ENCODE measurements at places on chromosomes 4 and X. TPM values are rescaled to one million over a fixed set of nuclear protein-coding genes. Genes with fewer than 3 reads are reported as not detected.

Gene IGFBP7
- total RNA-seq: 80.9 TPM

DNA sequence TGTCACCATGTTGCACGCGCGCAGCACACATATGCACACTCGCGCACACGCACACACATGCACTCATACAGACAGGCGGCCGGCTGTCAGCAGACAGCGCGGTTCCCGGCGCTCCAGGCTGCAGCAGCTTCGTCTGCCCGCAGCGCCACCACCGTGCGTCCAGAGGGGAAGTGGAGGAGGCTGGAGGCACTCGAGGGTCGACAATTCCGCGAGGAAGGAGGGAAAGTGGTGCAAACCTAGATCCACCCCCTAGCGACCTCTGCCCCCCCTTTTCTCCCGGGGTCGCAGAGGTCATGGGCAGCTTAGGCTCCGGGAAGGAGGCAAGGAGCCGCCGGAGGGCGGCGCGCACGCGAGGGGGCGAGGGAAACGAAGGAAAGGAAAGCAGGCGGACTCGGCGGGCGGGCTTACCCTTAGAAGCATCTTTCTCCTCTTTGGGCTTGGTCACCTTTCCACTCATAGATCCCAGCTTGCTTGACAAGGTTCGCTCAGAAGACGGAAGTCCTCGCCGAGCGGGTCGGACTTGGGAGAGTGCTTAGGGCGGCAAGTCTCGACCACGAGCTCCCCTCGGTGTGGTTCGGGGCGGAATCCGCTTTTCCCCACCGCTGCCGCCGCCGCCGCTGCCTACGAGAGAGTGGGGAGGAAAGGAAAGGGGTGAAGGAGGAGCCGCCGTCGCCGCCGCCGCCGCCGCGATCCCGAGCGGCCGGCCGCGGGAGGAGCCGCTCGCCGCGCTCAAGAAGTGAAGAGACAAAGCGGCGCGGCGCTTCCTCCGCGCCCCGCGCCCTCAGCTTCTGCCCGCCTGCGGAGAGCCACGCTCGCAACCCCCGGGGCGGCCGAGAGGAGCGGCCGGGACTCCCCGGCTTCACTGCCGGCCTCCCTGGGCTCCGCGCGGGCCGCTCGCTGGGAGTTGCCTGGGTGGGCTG is 326.6 kb upstream of the F9 start:
- no peak for DNase-seq

Gene SORCS2
- 0.53 TPM for total RNA-seq

DNA sequence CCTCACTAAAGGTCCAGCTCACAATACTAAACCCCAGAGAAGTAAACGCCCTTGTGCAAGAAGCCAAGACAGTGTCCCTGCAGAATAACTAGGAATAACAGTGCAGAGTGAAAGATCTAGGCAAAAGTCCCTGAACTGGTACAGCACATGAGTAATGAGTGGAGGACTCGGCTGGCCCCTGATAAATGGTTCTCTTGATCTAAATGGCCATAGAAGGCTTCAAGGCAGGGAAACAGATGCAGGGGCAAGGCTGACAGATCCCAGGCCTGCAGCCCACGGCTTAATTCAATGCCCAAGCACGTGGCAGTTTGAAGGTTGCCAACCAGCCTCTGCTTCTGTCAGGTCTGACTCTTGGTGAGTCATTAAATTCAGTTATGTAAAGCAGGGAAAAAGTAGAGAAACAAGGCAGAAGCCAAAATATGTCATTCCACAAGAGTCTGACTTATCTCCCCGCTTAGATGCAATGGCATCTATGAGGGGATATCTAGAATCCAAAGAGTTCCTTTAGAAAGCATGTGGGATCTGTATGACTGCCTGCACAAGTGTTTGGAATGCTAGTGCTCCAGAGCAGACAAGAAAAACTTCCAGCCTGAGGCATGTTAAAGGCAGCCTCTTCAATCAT is 121.3 kb downstream of the PRDM5 start:
- DNase-seq: no peak

DNA sequence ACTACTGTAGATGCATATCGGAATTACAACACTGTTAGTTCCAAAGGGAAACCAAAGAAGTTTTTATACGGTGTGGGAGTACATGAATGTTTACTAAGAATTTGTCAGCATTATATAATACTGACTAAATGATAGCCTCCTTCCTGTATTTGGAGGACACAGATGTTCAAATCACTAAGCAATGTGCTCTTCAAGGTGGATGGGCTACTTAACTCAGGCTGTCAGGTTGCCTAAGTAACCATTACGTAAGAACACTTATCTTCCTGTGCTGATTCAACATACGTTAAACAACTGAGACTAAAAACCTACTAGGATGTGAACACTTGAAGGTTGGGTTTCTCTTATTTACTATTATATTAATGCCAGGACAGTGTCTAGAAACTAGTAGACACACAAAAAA is 81.9 kb upstream of the HPGD start:
- DNase-seq: no peak

GRCh38 chrX:95974890-95975289 is 709.8 kb upstream of the DIAPH2 start:
- DNase-seq: no peak

Data from Peyer's patch (tissue), 4 donors.